Activated CD4-positive, alpha-beta memory T cell treated with anti-CD3 and anti-CD28 coated beads for 36 hours (primary cell): ENCODE measurements at places on chromosomes 4 and X. TPM values are rescaled to one million over a fixed set of nuclear protein-coding genes. Genes with fewer than 3 reads are reported as not detected.

- no peak overlapping the region for H3K27ac ChIP-seq
- no peak overlapping the region for H3K4me3 ChIP-seq
- H3K4me1 ChIP-seq, result no peaks in the 10 kb centered on the region
- no peaks in the 10 kb centered on the region for H3K36me3 ChIP-seq
- no peaks in the 10 kb centered on the region for H3K27me3 ChIP-seq
Observed at GRCh38 chr4:91304292-91304691, 999.5 kb upstream of the GRID2 start.

DMP1 gene
- total RNA-seq, result not detected

GRCh38 chr4:37665333-37666320 is 20.5 kb downstream of the RELL1 start:
- no peaks in the 10 kb centered on the region for H3K27me3 ChIP-seq
- H3K4me1 ChIP-seq, result peaks cover 42% of the 10 kb centered on the region
- no peak overlapping the region for H3K4me3 ChIP-seq
- H3K27ac ChIP-seq, result no peak overlapping the region
- no peak for DNase-seq

- H3K36me3 ChIP-seq, result no peaks in the 10 kb centered on the region
- H3K27me3 ChIP-seq, result no peaks in the 10 kb centered on the region
- DNase-seq, result no peak
- H3K4me1 ChIP-seq, result no peaks in the 10 kb centered on the region
- H3K27ac ChIP-seq, result no peak overlapping the region
- H3K4me3 ChIP-seq, result no peak overlapping the region
Observed at GRCh38 chrX:12758291-12758690, 32.9 kb upstream of the PRPS2 start.

GRCh38 chr4:107808572-107808971 is 16.2 kb upstream of the SGMS2 start:
- no peak overlapping the region for H3K27ac ChIP-seq
- no peaks in the 10 kb centered on the region for H3K4me1 ChIP-seq
- H3K27me3 ChIP-seq, result peaks cover 16% of the 10 kb centered on the region
- no peak overlapping the region for H3K4me3 ChIP-seq
- DNase-seq, result no peak

GRCh38 chrX:42519666-42520231 is 258.2 kb downstream of the PPP1R2C start:
- no peaks in the 10 kb centered on the region for H3K4me1 ChIP-seq
- no peak overlapping the region for H3K4me3 ChIP-seq
- no peak for DNase-seq

- no peaks in the 10 kb centered on the region for H3K4me1 ChIP-seq
- no peaks in the 10 kb centered on the region for H3K27me3 ChIP-seq
- H3K36me3 ChIP-seq, result no peaks in the 10 kb centered on the region
- no peak overlapping the region for H3K27ac ChIP-seq
Observed at GRCh38 chrX:143781103-143781502, 60.6 kb upstream of the SPANXN2 start.

DNA sequence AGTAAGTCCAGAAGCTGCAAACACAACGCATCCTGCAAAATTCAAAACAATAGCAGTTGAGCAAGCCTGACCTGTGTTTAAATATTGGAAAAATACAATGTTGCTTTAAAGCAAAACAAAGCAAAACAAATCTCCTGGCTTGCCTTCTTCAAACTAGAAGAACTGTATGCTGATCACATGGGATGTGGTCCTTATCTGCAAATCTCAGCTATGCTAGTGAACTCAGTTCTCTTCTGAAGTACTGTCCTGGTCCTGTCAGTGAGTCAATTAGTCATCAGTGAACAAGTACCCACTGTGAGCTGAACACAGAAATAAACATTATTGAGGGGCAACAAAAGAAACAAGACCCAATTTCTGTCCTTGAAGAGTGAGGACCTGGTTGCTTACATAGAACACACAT is 522.5 kb downstream of the SMARCA1 start:
- no peak for DNase-seq
- no peaks in the 10 kb centered on the region for H3K4me1 ChIP-seq
- H3K4me3 ChIP-seq, result no peak overlapping the region
- no peaks in the 10 kb centered on the region for H3K36me3 ChIP-seq

GRCh38 chr4:76637712-76638361 is 202.8 kb downstream of the SHROOM3 start:
- no peak overlapping the region for H3K4me3 ChIP-seq
- no peaks in the 10 kb centered on the region for H3K36me3 ChIP-seq
- no peak for DNase-seq
- H3K27ac ChIP-seq, result no peak overlapping the region
- no peaks in the 10 kb centered on the region for H3K4me1 ChIP-seq

DNA sequence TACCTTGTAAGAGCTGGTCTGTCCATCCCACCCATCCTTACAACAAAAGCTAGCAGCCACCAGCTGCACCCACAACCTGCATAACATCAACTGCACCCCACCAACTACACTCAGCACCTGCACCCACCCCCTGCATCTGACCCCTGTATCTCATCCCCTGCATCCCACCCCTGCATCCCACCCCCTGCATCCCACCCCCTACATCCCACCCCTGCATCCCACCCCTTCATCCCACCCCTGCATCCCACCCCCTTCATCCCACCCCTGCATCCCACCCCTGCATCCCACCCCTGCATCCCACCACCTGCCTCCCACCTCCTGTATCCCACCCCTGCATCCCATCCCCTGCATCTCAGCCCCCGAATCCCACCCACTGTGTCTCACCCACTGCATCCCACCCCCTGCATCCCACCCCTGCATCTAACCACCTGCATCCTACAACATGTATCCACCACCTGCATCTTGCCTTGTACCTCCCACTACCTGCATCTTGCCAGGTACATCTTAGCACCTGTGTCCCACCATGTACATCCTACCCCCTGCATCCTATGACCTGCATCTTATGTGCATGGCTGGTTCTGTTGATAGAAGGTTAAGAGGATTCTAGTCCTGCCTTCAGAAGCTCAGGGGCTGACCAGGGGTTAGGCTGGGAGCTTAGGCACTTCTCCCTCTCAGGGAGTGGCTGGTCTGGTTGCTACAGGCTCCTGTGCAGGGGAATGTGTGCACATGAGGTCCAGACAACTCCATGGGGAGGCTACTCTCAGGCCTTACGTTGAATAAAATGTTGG is 9.4 kb downstream of the TMEM271 start:
- no peak overlapping the region for H3K27ac ChIP-seq
- peaks cover 14% of the 10 kb centered on the region for H3K27me3 ChIP-seq
- no peak overlapping the region for H3K4me3 ChIP-seq
- DNase-seq, result no peak
- H3K36me3 ChIP-seq, result no peaks in the 10 kb centered on the region

HOPX gene
- 124 TPM for total RNA-seq

GRCh38 chr4:179880756-179881155 is 2362.4 kb upstream of the TENM3 start:
- H3K36me3 ChIP-seq, result no peaks in the 10 kb centered on the region
- H3K27ac ChIP-seq, result no peak overlapping the region
- no peaks in the 10 kb centered on the region for H3K27me3 ChIP-seq

GRCh38 chrX:55996649-55997048 is 235.5 kb upstream of the KLF8 start:
- no peak overlapping the region for H3K27ac ChIP-seq
- no peak overlapping the region for H3K4me3 ChIP-seq
- H3K36me3 ChIP-seq, result peaks cover 10% of the 10 kb centered on the region
- no peaks in the 10 kb centered on the region for H3K4me1 ChIP-seq
- no peaks in the 10 kb centered on the region for H3K27me3 ChIP-seq
